ENCODE measurements at places on chromosomes 16 and 17. TPM values are rescaled to one million over a fixed set of nuclear protein-coding genes. Genes with fewer than 3 reads are reported as not detected.

The SOX9 gene
- total RNA-seq = not detected

The KRTAP1-1 gene
- total RNA-seq = not detected

The NXPH3 gene
- 1.6 TPM for total RNA-seq

The LSM12 gene
- total RNA-seq = 85.9 TPM

The YWHAE gene
- total RNA-seq = 809 TPM

The CPHXL2 gene
- not detected for total RNA-seq

The SLC6A4 gene
- 0.48 TPM for total RNA-seq

The MIS12 gene
- total RNA-seq = 14.5 TPM

The KRT40 gene
- total RNA-seq = not detected

The NAGS gene
- total RNA-seq = 11.7 TPM

The ITGAL gene
- not detected for total RNA-seq

The SEPTIN1 gene
- total RNA-seq = not detected

The OR3A2 gene
- not detected for total RNA-seq

The CLDN7 gene
- total RNA-seq = 13.4 TPM

The PDE6G gene
- 1.3 TPM for total RNA-seq

The DPEP3 gene
- not detected for total RNA-seq

The CCL11 gene
- total RNA-seq = not detected

The UMOD gene
- total RNA-seq = not detected
